ENCODE measurements at places on chromosomes 6 and 20. TPM values are rescaled to one million over a fixed set of nuclear protein-coding genes. Genes with fewer than 3 reads are reported as not detected.

The ULBP1 gene
- total RNA-seq: 0.33 TPM

The SLC13A3 gene
- 6.9 TPM for total RNA-seq

The TPMT gene
- total RNA-seq: 20.9 TPM

- DNase-seq: no peak
Observed at GRCh38 chr6:113293423-113293740, 563.8 kb upstream of the MARCKS start.

DNA sequence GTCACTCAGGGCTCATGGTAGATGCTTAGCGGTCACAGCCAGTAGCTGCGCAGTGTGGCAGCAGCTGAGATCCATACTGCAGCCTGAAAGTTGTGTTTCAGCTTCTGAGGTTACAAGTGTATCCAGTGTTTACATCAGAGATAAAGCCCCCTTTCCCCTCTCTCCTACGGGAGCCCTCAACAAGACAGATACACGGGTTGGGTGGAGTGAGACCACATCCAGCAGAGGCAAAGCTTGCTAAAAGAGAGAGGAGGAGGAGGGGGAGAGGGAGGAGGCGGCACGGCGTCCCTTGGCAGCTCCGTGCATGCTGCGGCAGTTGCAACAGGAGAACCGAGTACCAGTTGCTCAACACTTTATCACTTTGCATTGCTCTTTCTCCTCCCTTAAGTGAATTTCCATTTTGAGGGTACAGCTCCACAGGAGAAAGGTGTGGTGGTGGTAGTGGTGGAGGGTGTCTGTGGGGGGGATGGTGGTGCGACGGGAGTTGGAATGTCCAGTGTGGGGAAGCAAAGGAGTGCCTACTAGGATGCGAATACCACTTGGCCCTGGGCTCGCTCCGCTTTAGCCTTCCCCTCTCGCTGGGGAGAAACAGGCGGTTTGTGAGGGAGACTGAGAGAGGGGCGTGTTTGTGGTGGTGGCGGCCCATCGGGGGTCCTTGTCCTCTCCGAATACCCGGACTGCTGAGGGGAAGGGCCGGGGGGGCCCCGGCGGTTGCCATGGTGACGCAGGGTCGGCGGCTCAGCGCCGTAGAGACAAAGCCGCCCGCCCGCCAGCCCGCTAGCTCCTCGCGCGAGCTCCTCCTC lies 405 bp upstream of the RNF182 start:
- DNase-seq: peak; percentile 92

The RALGAPA2 gene
- total RNA-seq: 6.1 TPM

DNA sequence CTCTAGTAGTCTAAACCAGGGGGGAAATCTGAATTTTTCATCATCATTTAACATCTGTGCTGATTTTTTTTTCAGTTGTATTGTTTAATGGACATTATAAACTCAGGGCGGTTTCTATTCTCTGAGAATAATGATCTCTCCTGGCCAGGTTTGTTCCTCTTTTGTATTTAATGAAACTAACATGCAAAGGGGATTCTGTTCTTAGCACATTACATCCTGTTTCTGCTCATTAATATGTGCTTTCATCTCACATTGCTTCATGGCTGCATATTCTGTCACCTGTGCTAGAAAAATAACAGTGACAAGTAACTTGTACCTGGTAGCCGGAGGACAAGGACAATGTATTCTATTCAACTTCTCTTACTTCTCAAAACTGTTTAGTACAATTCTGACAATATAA lies 806 bp downstream of the HLA-DOB start:
- no peak for DNase-seq

Data from H7 (cell line).